ENCODE measurements at places on chromosomes 5 and 9. TPM values are rescaled to one million over a fixed set of nuclear protein-coding genes. Genes with fewer than 3 reads are reported as not detected.
A peak's percentile ranks its signal among the peaks of the same experiment; 100 is the strongest.

- DNase-seq: peak; percentile 42
Measured at GRCh38 chr5:159096924-159097783, 2.6 kb downstream of the EBF1 start.

DNA sequence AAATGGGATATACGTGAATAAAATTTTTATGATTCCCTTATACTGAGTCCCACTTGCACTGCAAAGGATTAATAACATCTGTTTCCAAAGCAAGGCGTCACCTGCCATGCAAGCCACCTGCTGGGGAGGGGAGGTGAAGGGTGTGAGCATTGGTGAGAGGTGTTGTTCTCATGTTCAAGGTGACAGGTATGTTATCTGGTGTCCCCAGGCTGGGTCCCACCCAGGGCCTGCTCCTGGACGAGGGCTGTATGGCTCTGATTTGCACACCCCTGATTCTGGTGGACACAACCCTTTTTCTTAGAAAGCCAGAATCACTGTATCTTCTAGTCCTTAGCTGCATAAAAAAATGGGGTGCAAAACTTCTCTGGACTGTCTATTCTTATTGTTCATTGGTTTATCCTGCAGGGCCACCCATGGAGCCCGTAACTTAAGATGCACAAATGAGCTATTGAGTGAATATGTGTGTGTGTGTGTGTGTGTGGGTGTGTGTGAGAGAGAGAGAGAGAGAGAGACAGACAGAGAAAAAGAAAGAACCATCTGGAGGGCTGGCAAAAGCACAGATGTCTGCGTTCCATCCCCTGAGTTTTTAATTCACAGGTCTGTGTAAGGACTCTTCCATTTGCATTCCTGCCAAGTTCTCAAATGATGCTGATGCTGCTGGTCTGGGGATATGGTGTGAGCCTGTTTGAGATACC is 53.7 kb downstream of the SYK start:
- no peak for DNase-seq

SGCD gene
- 81.5 TPM for total RNA-seq

GPR150 gene
- not detected for total RNA-seq

LCNL1 gene
- total RNA-seq: 9.7 TPM

Measured in Right ventricle myocardium superior (tissue), 1 donor.